ENCODE measurements at places on chromosomes 1 and 21. TPM values are rescaled to one million over a fixed set of nuclear protein-coding genes. Genes with fewer than 3 reads are reported as not detected.

The TENT5C gene
- 2.5 TPM for total RNA-seq

The KIF17 gene
- 4.6 TPM for total RNA-seq

The ADGRL4 gene
- 81.8 TPM for total RNA-seq

The RAVER2 gene
- total RNA-seq = 3.5 TPM

The RNASEL gene
- total RNA-seq = 7.3 TPM

The CGN gene
- 0.13 TPM for total RNA-seq

The ZZZ3 gene
- total RNA-seq = 35.1 TPM

The RAP1A gene
- total RNA-seq = 105 TPM

The BSND gene
- total RNA-seq = not detected

The FBXO2 gene
- total RNA-seq = 0.71 TPM

The SELENBP1 gene
- 63.0 TPM for total RNA-seq
